ENCODE measurements at places on chromosomes 1 and 21. TPM values are rescaled to one million over a fixed set of nuclear protein-coding genes. Genes with fewer than 3 reads are reported as not detected.

DNA sequence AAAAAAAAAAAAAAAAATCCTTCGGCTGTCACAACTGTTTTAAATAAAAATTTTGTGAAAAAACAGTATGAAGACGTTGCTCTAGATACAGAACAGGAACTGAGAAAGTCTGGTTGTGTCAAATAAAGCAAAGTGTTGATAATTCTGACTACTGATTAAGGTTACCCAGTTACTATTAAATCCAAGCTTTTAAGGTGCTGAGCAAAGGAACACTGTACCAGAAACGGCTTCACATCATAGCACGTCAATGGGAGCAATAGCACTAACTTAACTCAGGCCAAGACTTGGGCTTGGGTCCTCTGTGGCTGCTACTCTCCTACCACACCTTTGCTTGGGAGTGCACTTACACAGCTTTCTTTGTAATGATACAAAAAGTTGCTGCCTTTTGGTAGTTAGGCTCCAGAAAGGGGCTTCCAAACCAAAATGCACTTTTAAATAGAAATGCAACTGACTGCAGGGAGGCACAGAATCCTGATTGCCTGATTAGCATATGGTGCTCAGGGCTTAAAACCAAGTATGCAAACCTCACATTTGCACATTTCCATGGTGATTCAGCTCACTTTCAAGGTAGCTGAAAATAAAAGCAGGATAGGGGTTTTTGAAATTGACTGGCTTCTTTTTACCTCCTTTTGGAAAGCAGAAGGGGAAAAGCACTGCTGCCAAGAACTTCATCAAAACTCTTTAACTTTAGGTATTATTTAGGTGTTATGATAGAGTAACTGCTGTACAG, 6.3 kb downstream of the MCL1 start:
- no peak overlapping the region for H3K27ac ChIP-seq
- DNase-seq = no peak
- H3K4me1 ChIP-seq = peaks cover 81% of the 10 kb centered on the region

DNA sequence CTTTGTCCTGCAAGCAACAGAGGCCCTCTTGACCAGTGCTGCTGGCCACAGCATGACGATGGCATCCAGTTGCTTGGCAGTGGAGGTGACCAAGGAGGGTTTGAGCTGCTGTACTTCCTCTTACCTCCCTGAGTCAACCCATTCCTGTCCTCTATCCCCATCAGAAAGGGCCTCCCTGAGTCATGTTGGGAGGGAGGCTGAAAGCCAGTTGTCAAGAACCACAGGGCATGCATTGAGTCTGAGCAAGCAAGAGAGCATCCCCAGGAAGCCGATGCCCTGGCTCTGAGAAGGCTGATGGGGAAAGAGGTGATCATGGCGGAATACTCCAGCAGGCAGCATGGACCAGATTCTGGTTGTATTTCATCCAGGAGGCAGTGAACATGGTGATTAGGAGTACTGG, 69.6 kb downstream of the LACTBL1 start:
- DNase-seq = no peak
- H3K36me3 ChIP-seq = no peaks in the 10 kb centered on the region
- no peak overlapping the region for H3K27ac ChIP-seq
- H3K4me3 ChIP-seq = no peak overlapping the region
- no peaks in the 10 kb centered on the region for H3K4me1 ChIP-seq

Gene F13B
- polyA plus RNA-seq = not detected

GRCh38 chr1:180360333-180361075, 130.4 kb downstream of the LHX4 start:
- no peaks in the 10 kb centered on the region for H3K36me3 ChIP-seq
- H3K4me3 ChIP-seq = no peak overlapping the region
- DNase-seq = no peak

DNA sequence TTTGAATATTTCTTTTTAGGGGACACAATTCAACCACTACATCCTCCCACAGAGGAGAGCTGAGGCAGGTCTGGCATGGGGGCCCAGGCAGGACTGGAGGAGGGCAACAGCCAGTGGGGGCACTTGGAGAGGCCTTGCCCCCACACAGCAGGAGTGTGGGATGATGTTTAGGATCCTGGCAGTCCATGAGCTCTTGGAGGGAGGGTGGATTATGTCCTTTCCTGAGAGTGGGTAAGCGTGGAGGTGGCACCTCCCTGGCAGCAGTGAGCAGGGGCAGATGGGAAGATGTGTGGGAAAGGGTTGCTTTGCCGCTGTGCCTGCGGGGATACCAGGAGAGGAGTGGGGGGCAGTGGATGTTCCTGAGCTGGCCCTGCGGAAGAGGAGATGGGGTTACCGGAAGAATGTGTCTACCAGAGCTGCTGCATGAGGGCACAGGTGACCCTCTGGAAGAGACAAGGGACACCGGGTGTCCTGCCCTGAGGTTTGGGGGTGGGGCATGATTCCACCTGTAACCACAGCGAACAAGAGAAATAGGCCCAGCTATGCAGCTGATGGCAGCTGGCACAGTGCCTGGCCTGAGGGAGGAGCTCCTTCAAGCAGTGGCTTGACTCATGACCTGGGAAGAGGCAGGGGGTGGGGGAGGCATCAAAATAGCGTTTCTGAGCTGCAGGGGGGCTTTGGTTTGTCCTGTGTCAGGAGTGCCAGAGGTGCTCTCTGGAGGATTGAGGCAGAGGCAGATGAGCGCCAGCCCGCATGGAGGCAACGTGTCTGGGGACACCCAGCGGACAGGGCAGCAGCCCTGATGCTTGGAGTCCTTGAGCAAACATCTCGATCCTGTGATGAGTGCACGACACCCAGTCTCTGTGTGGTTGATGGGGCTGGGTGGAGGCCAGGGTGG, 123.9 kb upstream of the TMPRSS2 start:
- no peaks in the 10 kb centered on the region for H3K36me3 ChIP-seq
- no peaks in the 10 kb centered on the region for H3K4me1 ChIP-seq
- no peak overlapping the region for H3K4me3 ChIP-seq
- H3K27ac ChIP-seq = no peak overlapping the region
- DNase-seq = no peak

Gene HSPG2
- not detected for polyA plus RNA-seq

Gene HPCA
- not detected for polyA plus RNA-seq

Gene SPATA45
- polyA plus RNA-seq = not detected

Gene CRYBG2
- polyA plus RNA-seq = not detected

DNA sequence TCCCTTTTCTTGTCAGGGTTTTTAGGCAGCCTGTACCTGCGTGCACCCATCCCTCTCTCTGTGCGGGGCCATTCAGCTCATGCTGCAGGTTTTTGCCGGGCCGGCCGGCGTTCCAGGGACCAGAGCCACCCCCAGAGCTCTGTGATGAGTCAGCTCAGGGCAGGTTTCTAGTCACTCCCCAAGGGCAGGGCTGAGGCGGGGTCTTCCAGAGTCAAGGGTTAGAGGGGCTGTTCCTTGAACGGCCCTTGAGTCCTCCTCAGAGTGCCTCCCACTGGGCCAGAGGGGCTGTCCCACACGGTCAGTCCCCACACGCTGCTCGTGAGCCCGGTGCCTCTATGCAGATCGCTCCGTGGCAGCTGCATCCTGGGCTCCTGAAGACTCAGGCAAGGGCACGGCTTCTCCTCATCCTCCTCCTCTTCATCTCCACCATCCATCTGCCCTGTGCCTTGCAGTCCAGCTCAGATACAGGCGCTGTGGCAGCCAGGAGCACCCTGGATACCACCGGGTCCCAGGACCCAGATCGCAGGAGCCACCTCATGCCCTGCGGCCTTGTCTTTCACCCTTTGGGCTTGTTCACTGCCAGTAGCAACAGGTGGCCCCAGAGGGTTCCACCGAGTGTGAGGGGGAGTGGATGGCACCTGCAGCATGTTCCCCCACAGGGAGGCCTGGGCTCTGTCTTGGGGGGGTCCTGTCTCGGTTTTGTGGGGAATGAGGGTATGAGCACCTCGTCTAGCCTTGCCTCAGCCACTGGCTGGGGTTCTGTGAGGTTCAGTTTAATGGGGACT, 17.4 kb downstream of the SLX9 start:
- no peak overlapping the region for H3K4me3 ChIP-seq
- H3K4me1 ChIP-seq = no peaks in the 10 kb centered on the region

DNA sequence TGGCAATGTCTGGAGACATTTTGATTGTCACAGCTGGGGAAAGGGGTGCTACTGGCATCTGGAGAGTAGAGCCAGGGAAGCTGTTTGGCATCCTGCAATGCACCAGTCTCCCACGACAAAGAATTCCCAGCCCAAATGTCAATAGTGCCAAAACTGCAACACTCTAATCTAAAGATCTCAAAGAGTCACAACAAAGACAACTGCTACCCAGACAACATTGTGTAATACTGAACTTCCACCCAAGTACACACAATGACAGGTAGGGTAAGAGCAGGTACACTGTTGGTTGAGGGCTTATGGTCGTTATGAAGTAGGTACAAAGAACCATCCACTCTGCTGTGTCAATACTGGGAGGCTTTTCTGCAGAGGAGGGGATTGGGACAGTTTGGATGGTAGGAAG, 8.2 kb upstream of the TMEM51 start:
- H3K27me3 ChIP-seq = no peaks in the 10 kb centered on the region
- peaks cover 36% of the 10 kb centered on the region for H3K4me1 ChIP-seq
- no peak overlapping the region for H3K27ac ChIP-seq
- no peaks in the 10 kb centered on the region for H3K36me3 ChIP-seq
- no peak for DNase-seq

Gene MEF2D
- polyA plus RNA-seq = 84.6 TPM

DNA sequence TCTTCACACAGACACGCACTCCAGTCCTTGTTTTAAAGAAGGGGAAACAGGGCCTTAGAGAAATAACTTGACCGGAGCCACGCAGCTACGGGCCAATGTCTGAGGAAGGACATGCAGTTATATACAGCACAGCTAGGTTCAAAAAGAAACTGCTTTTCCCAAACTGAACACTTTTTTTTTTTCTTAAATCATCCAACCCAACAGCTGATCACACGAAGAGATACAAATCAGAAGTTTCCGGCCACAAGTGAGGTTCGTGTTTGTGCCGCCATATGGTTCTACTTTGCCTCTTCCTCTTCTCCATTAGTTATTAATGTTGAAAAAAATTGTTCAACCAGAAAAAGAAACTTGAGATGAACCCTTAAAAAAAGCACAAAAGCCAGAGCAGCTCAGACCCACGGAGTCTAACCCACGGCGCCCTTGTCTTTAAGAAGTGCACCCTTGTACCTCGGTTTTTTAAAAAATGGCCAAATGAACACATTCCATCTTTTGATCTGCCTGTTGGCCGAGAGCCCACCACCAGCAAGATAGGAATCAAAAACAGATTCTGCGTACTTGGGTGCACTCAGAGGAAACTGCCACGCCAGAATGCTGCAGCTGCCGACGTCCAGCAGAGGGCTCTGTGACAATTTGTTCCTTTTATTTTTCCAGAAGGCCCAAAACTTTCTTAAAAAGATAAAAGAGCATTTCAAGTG, 78.9 kb downstream of the SLC66A1 start:
- peak; percentile 31 for DNase-seq
- peaks cover 19% of the 10 kb centered on the region for H3K4me1 ChIP-seq
- peak overlapping the region; percentile 47 for H3K27ac ChIP-seq

GRCh38 chr1:176073524-176074157, 133.4 kb downstream of the COP1 start:
- peaks cover 42% of the 10 kb centered on the region for H3K36me3 ChIP-seq
- peak; percentile 26 for DNase-seq
- no peaks in the 10 kb centered on the region for H3K27me3 ChIP-seq
- no peak overlapping the region for H3K27ac ChIP-seq
- no peak overlapping the region for H3K4me3 ChIP-seq

Gene TNFRSF18
- not detected for polyA plus RNA-seq

DNA sequence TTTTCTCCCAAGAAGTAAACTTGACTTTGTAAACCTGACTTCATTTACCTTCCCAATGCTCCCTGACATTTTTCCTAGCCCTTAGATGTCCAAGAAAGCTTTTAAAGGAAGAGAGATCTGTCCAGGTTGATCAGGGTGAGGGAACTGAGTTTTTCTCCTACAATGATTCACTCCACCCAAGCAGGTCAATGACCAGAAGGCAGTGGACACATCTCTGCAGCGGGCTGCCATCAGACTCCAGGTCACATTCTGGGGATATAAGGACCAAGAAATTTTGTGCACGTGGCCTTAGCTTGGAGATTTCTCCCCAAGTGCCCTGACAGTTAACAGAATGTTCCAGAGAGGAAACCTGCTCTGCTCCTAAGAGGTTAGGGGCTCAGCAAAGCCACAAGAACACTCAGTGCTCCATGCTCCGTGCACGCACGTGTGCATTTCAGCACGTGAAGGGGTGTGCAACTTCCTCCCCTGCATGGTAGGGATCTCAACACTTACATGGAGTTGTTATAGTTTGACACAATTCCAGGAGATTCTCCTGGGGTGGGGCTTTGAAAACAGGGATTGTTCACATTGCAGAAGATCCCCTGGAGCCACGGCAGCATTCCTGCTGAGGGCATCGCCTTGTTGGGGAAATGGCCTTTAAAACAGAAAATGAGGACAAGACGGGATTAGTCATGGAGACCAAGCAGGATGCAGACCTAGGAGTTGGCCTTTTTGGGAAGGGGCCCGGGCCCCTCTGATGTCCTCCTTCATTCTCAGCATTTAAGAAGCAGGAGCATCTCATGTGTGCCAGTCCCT, 9.8 kb downstream of the ABCA4 start:
- no peak for DNase-seq
- peaks cover under 1% of the 10 kb centered on the region for H3K4me1 ChIP-seq
- no peaks in the 10 kb centered on the region for H3K36me3 ChIP-seq
- no peak overlapping the region for H3K4me3 ChIP-seq

DNA sequence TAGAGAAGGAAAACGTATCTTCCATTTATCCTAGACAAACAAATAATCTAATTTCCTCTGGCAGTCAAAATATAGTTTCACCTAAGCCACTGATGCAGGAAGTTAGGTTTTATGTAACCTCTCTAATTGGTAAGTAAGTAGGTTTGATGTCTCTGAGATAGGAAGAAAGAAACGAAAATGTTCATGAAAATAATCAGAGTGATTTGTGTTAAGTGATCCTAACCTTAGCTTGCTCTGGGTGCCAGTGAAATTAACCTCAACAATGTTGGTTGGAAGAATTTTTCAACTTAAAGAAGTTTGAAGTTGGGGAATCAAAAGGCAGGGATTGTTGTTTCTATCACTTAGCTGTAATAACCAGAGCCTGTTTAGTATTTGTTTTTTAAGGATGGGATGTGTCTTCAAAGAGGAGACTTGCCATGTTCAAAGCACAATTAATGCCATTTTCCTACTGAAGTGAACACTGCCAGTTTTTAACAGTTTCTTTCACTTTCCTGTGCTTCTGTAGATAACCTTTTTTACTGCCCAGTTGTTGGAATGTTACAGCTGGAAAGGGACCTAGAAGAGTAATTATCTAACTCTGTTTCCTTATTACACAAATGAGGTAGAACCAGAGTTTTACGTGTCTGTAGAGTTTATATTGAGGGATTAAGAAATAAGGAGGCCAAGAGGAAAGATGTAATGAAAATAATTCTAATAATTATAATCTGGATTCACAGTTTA, 18.4 kb downstream of the HIPK1 start:
- H3K27me3 ChIP-seq = no peaks in the 10 kb centered on the region
- H3K4me3 ChIP-seq = no peak overlapping the region
- peak overlapping the region; percentile 69 for H3K27ac ChIP-seq
- no peak for DNase-seq
- H3K36me3 ChIP-seq = peaks cover 4% of the 10 kb centered on the region

Gene RASAL2
- 0.63 TPM for polyA plus RNA-seq
